Camera-type eye (tissue), 1 donor: ENCODE measurements at places on chromosomes 16 and 17. TPM values are rescaled to one million over a fixed set of nuclear protein-coding genes. Genes with fewer than 3 reads are reported as not detected.

STRADA gene
- total RNA-seq = 39.4 TPM

CACNG5 gene
- 64.4 TPM for total RNA-seq

CMTM2 gene
- not detected for total RNA-seq

SGCA gene
- 13.5 TPM for total RNA-seq

CTRB2 gene
- not detected for total RNA-seq

KREMEN2 gene
- 1.6 TPM for total RNA-seq

NOD2 gene
- total RNA-seq = 2.3 TPM

CKLF gene
- total RNA-seq = 38.8 TPM
